ENCODE measurements at places on chromosomes 6 and 20.
A peak's percentile ranks its signal among the peaks of the same experiment; 100 is the strongest.

- no peak for DNase-seq
These were observed 42.4 kb downstream of the LCA5 start for GRCh38 chr6:79494841-79495240.

- no peak for DNase-seq
These were observed 77.5 kb upstream of the GJE1 start for GRCh38 chr6:142055219-142055618.

DNA sequence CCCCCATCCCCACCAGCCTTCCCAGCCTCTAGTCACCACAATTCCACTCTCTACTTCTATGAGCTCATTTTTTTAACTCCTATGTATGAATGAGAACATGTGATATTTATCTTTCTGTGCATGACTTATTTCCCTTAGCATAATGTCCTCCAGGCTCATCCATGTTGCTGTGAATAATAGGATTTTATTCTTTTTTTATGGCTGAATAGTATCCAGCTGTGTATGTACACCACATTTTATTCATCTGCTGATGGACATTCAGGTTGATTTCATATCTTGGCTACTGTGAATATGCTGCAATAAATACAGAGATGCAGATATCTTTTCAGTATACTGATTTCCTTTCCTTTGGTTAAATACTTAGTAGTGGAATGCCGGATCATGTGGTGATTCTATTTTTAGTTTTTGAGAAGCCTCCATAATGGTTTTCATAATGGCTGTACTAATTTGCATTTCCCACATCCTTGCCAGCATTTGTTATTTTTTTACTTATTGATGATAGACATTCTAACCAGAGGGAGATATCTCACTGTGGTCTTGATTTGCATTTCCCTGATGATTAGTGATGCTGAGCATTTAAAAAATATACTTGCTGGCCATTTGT is 194.9 kb downstream of the PACRG start:
- DNase-seq = no peak

- no peak for DNase-seq
These were observed 130.7 kb downstream of the RNASET2 start for GRCh38 chr6:166825553-166826145.

DNA sequence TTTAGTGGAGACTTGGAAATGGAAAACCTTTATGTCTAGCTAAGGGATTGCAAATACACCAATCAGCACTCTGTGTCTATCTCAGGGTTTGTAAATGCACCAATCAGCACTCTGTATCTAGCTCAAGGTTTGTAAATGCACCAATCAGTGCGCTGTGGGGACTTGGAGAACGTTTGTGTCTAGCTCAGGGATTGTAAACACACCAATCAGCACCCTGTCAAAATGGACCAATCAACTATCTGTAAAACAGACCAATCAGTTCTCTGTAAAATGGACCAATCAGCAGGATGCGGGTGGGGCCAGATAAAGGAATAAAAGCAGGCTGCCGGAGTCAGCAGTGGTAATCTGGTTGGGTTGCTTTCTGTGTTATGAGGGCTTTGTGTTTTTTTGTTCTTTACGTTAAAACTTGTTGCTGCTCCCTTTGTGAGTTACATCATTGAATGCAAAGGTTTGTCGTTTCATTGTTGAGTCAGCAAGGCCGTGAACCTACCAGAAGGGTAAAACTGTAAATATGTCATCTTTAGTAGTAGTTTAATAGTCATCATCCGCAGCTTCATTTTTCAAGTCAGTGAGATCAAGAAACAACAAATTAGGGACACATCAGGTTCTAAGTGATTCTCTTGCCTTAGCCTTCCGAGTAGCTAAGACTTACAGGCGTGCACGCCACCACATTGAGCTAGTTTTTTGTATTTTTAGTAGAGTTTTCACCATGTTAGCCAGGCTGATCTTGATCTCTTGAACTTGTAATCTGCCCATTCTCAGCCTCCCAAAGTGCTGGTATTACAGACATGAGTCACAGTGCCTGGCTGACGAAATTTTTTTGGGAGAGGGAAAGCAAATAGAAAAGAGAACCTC is 22.7 kb upstream of the NUP153 start:
- DNase-seq = no peak

DNA sequence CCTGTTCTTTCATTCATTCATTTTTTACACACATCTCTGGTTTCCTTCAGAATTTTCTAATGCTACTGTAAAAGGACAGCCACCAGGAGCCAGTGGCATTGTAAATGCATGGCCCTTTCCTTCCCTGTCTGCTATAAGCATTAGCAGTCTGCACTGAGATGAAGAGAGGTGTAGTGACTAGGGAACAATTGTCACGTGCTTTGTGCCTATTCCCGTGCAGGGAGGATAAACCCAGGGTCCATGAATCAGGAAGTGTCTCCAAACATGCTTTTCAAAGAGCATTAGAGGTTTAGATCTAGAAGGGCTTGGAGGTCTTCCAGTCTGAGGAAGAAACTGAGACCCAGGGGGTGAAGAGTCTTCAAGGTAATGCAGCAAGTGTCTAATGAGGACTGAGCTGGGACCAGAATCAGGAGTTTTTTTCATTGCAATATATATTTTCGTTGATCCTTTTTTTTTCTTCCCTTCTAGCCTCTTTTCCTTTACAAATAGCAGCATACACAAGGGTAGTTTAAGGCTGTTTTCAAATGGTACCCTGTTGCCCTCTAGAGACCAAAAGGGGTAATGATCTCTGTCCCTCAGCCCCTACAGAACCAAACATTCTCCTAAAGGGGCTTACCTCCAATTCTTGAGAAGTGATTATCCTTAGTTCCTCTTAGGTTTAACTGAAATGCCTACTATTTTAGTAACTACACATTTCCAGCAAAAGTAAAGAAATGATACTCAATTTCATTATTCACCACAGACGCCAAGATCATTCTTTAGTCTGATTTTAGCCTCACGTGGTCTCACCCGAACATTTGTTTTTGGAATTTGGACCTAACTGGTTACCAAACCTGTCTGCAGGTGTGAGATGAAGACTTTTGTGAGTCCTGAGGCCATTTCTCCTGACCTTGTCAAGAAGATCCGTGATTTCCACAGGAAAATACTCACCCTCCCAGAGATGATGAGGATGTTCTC is 6.6 kb downstream of the TRIM15 start:
- peak; percentile 46 for DNase-seq

DNA sequence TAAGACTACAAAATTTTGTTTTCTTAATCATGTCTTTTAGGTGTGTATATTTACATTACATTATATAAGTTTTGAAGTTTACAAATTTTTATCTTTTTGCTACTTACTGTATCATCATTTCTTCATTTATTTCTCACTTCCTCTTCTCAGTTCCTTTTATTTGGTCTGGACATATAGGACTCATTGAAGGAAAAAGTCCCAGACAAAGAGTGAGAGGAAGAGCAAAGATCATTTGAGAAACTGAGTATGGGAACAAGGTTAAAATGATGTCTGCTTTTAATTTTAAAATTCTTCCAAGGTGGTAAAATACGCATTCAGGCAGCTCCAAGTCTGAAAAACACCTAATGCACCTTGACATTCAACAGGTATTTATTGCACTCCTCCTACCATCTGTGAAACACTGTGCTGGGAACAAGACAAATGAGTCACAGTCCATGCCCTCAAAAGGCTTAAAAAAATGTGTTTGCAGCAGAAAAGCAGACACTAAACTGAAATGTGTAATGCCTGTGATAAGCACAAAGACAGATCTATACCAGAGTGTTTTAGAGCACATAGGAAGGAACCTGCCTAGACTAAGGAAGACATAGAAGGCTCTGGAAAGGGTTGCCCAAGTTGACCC is 63.2 kb downstream of the PKIB start:
- no peak for DNase-seq

DNA sequence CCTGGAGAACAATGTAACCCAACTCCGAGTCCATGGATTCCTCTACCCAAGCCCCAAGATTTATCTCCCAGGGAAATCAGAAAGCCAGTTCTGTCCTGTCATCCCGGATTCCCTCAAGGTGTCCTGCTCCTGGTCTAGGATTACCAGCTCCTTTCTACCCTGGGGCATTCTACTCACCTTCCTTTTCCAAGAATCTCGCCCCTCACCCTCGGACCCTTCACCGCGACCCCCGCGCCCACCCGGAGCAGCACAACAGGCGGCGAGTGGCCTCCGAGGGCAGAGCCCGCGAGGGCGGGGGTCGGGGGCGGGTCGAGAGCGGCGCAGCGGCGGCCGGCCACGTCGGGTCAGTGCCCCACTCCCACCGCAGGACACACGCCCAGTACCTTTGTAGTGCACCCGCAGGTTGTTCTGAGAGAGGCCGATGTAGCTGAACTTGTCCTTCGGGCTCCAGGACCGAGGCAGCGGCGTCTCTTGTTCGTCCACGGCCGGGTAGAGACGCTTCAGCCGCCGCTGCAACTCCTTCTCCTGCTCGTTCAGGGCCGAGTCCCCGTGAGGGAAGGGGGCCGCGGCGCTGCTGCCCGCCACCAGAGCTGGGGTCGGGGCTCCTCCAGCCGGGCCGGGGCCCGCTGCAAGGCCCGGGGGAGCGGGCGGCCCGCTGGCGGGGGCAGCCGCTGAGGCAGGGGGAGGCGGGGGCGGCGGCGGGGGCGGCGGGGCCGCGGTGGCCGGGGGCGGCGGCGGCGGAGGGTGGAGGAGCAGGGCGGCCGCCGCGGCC is 897 bp downstream of the RANBP9 start:
- peak; percentile 37 for DNase-seq

- DNase-seq = no peak
These were observed 66.6 kb downstream of the CDKAL1 start for GRCh38 chr6:20600831-20601230.

DNA sequence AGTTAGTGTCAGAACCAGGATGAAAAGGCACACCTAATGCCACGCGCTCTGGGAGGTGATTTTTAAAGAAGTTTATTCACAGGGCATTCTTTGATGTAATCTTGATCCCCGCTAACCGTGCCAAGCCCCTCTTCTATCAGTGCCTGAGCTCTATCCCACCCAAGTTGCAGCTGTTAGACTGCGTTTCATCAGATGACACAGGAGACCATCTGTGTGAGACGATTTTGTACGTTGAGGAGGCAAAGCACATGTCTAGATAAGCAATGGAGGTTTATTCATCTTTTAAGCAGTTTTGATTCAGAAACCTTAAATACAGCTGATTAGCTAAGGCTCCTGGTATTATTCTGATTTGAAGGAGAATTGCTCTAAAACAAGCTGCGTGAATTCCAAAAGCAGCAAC is 18.6 kb downstream of the RNASET2 start:
- DNase-seq = no peak

GRCh38 chr6:34182751-34183531 is 37.1 kb upstream of the GRM4 start:
- DNase-seq = no peak
